Stimulated activated effector memory CD8-positive, alpha-beta T cell treated with anti-CD3 and anti-CD28 coated beads, Interleukin-12 subunit alpha, Interleukin-12 subunit beta, amount 100 ng/mL, for 72 hours (primary cell): ENCODE measurements at places on chromosomes 11 and 22.

GRCh38 chr22:31177420-31178162 is 17.6 kb downstream of the RNF185 start:
- no peak for DNase-seq

DNA sequence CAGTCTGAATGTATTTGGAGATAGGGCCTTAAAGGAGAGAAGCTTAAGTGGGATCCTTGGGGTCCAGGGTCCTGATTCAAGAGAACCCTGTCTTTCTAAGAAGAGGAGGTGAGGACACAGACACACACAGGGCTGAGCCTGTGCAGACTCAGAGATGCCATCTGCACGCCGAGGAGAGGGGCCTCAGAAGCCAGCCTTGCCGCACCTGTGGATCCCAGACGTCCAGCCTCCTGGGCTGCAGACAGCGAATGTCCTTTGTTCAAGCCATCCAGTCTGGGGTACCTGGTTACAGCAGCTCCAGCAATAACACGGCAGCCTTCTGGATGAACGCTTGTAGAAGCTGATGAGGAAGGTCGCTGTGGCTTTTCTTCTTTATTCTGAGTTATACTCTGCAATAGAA is 1086.1 kb downstream of the BRD1 start:
- DNase-seq: no peak

DNA sequence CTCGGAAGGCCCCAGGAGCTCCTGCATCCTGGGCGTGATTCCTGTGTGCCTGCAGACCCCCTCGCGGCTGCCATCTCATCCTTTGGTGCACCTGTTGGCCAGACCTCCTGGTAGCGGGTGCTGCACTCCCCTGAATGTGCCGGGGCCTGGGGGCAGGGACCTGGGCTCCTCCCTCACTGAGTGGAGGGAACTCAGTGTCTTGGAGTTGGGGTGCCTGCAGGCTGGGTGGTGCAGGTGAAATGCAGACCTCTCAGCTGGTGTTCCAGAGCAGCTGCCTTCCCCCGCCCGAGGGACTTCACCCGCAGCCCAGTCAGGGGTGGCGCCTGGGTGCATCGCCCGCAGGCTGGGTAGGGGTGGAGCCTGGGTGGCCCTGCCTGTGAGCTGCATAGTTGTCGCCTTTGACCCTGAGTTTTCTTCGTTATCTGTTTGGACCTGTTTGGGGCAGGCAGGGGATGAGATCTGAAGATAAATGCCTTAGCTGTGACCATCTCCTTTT is 31.4 kb downstream of the LRP5 start:
- no peak for DNase-seq

GRCh38 chr22:27682437-27682836 is 119.1 kb downstream of the MN1 start:
- DNase-seq: no peak

GRCh38 chr11:27496461-27496860 is 10.1 kb downstream of the LIN7C start:
- no peak for DNase-seq

GRCh38 chr11:77109236-77110019 is 6.8 kb downstream of the OMP start:
- DNase-seq: no peak

GRCh38 chr22:24310969-24311368 is 40.3 kb downstream of the SPECC1L start:
- no peak for DNase-seq

DNA sequence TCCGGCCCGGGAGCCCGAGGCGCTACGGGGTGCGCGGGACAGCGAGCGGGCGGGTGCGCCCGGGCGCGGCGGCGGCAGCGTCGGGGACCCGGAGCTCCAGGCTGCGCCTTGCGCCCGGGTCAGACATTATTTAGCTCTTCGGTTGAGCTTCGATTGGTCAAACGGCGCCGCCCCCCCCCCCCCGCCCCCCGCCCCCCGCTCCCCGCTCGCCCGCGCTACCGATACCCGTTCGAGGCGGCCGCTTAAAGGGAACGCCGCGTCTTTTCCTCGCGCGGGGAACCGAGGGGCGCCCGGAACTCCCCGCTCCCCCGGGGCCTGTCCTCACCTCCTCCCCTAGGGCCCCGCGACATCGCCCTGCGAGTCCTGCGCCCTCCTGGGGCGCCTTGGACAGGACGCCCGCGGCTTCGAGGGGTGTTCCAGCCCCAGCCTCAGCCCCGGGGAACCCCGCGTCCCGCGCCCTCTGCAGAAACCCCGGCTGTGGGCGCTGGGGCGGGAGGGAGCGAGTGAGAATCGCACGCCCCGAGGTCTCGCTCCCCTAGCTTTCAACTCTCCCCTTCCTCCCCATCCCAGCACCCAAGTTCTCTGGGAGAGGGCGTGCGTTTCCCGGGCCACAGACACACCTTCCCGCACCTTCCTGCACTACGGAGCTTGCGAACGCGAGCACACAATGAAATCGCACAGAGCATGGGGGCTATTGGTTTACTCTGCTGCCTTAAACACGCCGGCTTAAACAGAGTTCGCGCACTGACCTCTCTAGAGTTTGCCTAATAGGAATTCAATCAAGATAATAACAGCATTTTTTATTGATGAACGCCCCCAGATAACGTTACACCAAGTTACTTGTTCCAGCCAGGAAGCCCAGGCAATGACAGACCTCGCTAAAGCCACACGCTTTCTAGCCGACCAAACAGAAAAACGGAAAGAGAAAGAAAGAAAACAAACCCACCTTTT is at the start of gene BDNF:
BDNF (minus strand) TSS at position 105 of the 951 bp plus-strand sequence. CDS start 41,891 bp downstream, outside the sequence.
- DNase-seq: no peak

DNA sequence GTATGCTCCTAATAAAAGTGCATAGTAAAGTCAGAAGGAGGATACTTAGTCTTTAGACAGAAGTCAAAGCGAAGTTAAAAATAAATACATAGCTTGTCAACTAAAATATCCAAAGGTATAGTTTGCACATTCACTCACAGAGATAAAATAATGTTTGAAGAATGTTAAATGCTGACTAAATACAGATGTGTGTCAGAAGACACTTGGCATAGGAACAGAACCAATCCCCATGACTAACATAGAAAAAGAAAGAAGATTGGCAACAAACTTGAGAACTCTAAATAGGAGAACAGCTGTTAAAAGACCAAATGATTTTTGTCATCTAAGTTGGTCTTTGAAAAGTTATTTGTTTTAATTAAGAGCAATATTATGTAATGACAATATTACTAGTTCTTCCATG is 1172.1 kb upstream of the RAG2 start:
- no peak for DNase-seq

DNA sequence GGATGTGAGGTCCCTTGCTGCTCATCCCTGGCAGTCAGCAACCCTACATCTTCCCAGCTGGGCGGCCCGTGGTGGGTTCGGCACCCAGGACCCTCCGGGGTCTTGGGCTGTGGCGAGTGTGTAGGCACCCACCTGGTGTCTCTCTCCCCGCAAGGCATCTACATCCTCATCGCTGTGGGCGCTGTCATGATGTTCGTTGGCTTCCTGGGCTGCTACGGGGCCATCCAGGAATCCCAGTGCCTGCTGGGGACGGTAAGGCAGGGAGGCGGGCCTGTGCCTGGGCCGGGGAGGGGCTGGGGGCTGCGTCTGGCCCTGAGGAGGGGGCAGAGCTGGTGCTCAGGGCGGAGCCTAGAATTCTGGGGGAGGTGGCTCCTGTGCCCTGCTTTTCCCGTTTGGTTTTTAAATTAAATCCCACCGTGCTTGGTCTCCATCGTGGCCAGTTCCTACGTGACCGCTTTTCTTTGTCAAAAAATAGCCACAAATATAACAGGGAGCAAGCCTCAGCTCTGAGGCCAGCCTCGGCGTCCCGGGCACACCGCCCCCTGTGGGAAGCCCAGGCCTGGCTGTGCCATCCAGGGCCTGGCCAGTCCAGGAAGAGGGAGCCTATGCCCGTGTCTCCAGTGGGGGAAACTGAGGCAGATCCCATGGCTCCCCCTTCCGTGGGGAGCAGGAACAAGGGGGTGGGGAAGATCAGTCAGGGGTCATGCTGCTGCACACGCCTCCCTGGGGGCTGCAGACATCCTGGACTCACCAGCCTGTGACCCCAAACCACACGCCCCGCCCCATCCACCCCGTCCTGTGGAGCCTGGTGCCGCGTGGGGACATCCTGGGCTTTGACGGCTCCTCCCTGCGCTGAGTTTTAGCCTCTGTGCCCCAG is 6.4 kb upstream of the TSSC4 start:
- DNase-seq: no peak

- DNase-seq: no peak
Observed at GRCh38 chr11:132982772-132983640, 549.3 kb downstream of the OPCML start.

DNA sequence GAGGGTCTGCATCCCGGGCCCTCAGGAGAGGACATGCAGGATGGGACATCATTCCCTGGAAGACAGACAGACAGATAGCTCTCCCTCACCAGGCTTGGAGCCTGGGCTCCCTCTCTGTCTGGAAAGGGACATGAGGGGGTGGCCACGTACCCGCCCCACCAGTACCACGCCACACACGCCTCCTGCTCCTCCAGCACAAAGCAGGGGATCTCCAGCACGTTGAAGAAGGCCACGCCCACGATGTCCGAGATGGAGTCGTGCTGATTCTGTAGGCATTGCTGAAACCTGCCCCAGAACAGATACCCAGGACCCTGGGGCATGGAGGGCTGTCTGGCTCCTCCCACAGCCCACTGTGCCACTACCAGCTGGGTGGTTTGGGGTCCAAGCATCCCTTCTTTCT is 2.2 kb downstream of the PLA2G3 start:
- no peak for DNase-seq

DNA sequence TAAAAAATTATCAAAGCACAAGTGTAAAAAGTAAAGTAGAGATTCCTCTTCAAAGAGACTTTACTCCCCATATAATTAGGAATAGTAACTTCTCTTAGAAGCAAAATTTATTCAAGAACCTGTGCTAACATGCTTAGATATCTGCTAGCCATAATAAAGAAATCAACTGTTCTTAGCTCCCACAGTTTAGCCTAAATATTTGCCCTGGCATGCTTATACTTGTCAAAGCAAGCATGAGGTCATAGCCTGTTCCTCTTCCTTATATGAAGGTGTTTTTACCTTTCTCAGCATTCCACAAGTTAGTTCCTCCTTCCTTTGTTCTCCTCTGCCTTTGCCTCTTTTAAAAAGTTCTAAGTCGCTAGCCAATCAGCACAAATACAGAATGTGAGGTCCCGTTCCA is 30.3 kb downstream of the RIC3 start:
- no peak for DNase-seq

DNA sequence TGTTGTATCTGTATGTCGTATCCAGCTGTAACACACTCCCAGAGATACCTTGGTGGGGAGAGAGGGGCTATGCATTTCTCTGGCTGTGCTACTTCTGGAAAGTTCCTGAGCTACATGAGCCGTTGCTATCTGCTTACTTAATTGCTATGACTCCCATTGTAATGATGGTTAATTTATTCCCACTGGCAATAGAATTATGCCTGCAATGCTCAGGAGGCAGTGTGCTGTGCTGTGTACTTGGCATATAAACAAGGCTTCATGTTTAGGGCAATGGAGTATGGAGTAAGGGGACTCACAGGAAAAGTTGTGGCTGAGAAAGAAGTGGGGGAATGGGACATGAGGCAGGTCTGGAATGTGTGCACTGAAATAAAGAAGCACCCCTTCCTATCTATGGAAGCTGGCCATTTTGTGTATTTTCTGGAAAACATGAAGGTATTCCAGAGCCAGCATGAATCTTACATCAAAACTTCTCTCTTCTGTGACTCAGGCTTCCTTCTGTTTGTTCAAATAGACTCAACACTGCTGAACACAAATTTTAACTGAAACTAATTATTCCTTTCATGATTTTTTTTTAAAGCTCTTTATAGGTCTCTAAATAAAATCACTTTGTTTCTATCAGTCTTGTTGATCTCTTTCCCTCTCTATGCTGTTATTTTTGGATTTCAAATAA is 40.6 kb downstream of the CD44 start:
- no peak for DNase-seq

DNA sequence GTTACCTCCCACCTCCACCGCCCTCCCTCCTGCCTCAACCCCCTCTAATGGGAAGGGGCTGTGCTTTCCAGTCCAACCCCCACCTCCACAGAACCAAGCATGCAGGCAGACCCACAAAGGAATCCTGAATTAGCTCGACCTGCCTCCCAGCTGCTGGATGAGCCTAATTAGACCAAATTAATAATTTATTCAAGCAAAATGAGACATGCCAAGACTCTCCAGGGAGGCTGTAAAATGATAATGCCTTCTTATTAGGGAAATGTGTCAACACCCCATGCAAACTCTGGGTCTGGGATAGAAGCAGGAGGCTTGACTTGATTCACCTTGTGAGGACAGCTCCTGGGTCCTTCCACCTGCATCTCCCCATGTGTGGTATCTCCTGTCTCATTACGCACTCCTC is 59.4 kb upstream of the HMGXB4 start:
- DNase-seq: no peak
